Fibroblast of lung (primary cell): ENCODE measurements at places on chromosomes 16 and 17. TPM values are rescaled to one million over a fixed set of nuclear protein-coding genes. Genes with fewer than 3 reads are reported as not detected.

The CEMP1 gene
- total RNA-seq, result not detected in 2 replicates

The ITGB3 gene
- 13.1 and 22.0 TPM in 2 replicates for total RNA-seq

The EFCAB5 gene
- 0.26 and 0.66 TPM in 2 replicates for total RNA-seq

The CCL22 gene
- not detected in 2 replicates for total RNA-seq

The KRTAP2-3 gene
- not detected in 2 replicates for total RNA-seq

The HSD3B7 gene
- 32.9 and 47.9 TPM in 2 replicates for total RNA-seq

GRCh38 chr17:50660042-50660886, 25.6 kb downstream of the ABCC3 start:
- H3K27me3 ChIP-seq, result no peaks in the 10 kb centered on the region
- no peak overlapping the region for H3K4me3 ChIP-seq
- H3K4me1 ChIP-seq, result peaks cover 33% of the 10 kb centered on the region
- H3K27ac ChIP-seq, result peak overlapping the region; percentile 39

DNA sequence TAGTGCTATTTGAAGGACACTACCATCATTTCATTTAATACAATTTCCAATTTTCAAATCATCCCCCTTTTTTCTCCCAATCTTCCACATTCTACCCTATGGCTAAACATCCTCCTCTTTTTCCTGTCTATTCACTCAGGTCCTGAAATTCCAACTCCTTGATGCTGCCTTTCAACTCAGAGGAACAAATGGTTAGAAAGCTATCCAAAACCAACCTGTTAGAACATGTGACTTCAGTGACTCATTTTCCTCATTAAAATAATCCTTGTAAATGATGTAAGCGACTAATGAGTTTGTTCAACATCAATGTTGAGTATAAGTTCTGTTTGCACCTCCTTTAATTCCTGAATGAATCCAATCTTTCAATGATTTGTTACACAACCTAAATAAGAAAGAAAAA, 5.5 kb downstream of the PSMD12 start:
- H3K4me1 ChIP-seq, result peaks cover 17% of the 10 kb centered on the region
- H3K27me3 ChIP-seq, result no peaks in the 10 kb centered on the region
- H3K27ac ChIP-seq, result no peak overlapping the region
- peaks cover 2% of the 10 kb centered on the region for H3K36me3 ChIP-seq

- peaks cover 3% of the 10 kb centered on the region for H3K4me1 ChIP-seq
- H3K4me3 ChIP-seq, result no peak overlapping the region
- no peaks in the 10 kb centered on the region for H3K36me3 ChIP-seq
- H3K27ac ChIP-seq, result no peak overlapping the region
Observed at GRCh38 chr17:47708312-47708863, 14.4 kb downstream of the TBKBP1 start.

GRCh38 chr17:3043737-3044365, 19.6 kb downstream of the OR1D5 start:
- no peak overlapping the region for H3K27ac ChIP-seq
- H3K4me1 ChIP-seq, result no peaks in the 10 kb centered on the region
- no peaks in the 10 kb centered on the region for H3K27me3 ChIP-seq

- DNase-seq, result no peak
- no peaks in the 10 kb centered on the region for H3K36me3 ChIP-seq
- peaks cover 4% of the 10 kb centered on the region for H3K4me1 ChIP-seq
- no peaks in the 10 kb centered on the region for H3K27me3 ChIP-seq
- H3K27ac ChIP-seq, result no peak overlapping the region
Observed at GRCh38 chr17:78722246-78722761, 59.8 kb downstream of the CYTH1 start.

- no peak overlapping the region for H3K4me3 ChIP-seq
- H3K36me3 ChIP-seq, result no peaks in the 10 kb centered on the region
- H3K27ac ChIP-seq, result no peak overlapping the region
- H3K27me3 ChIP-seq, result no peaks in the 10 kb centered on the region
- H3K4me1 ChIP-seq, result peaks cover 30% of the 10 kb centered on the region
Observed at GRCh38 chr16:85398688-85399582, 214.2 kb upstream of the GSE1 start.

DNA sequence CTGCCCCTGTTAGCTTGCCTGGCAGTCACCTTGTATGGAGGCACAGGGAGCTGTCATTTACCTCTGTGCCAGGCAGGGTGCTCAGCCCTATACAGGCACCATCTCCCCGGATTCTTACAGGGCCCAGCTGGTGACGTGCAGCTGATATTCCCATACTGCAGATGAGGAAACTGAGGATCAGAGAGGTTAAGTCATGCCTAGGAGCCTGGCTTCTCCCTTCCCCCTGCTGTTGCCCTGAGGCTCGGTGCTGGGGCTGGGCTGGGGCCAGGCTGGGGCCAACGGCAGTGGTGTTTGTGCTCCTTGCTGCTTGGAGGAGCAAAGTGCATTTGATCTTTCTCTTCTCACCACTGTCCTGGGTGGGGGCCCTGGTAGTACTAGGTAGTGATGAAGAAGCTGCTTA, 54.7 kb upstream of the IL34 start:
- H3K4me3 ChIP-seq, result no peak overlapping the region
- DNase-seq, result no peak
- H3K4me1 ChIP-seq, result no peaks in the 10 kb centered on the region
- no peaks in the 10 kb centered on the region for H3K27me3 ChIP-seq
- H3K27ac ChIP-seq, result no peak overlapping the region

DNA sequence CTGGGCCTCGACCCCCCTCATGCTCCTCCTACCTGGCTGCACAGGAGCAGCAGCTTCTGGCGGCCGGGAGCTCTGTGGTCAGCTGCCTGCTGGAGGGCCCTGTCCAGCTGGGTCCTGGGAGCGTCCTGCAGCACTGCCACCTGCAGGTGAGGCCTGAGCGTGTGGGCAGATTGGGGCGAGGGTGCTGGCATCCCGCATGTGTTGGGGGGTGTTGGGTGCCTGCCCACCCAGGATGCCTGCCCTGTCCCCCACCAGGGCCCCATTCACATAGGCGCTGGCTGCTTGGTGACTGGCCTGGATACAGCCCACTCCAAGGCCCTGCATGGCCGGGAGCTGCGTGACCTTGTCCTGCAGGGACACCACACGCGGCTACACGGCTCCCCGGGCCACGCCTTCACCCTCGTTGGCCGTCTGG, 16.5 kb downstream of the FCSK start:
- no peak overlapping the region for H3K27ac ChIP-seq
- no peak overlapping the region for H3K4me3 ChIP-seq
- H3K27me3 ChIP-seq, result no peaks in the 10 kb centered on the region
- no peak for DNase-seq
- no peaks in the 10 kb centered on the region for H3K4me1 ChIP-seq

DNA sequence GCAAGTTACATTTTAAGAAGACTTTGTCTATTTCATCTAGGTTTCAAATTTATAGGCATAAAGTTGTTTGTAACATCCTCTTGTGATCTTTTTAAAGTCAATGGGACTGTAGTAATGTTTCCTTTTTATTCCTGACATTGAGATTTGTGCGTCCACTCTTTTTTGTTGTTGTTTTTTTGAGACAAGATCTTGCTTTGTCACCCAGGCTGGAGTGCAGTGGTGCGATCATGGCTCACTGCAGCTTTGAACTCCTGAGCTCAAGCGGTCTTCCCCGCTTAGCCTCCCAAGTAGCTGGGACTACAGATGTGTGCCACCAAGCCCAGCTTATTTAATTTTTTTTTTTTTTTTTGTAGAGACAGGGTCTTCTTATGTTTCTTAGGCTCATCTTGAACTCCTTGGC, 29.9 kb downstream of the RPTOR start:
- no peak overlapping the region for H3K27ac ChIP-seq
- no peaks in the 10 kb centered on the region for H3K4me1 ChIP-seq
- no peaks in the 10 kb centered on the region for H3K36me3 ChIP-seq
- no peak overlapping the region for H3K4me3 ChIP-seq
- no peaks in the 10 kb centered on the region for H3K27me3 ChIP-seq
- DNase-seq, result no peak

DNA sequence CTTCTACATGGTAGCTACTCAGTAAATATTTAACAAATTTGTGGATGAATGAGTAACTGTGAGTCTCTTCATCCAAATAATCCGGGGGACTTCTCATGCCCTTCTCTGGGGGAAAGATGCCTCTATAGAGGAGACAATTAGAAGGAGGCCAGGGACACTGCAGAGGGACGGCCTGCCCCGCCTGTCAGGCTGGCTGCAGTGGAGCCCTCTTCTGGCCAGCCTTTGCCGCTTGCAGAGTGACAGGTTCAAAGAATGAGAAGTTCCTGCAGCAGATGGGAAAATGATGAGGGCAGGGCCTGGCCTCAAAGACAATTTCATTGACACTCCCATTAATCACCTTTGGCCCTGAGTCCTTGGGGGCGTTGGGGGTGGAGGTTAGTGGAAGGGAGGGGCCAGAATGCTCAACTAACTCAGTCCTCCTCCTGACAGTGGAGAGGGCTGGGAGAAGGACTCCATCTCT, 339.0 kb downstream of the MAF start:
- no peaks in the 10 kb centered on the region for H3K36me3 ChIP-seq
- no peaks in the 10 kb centered on the region for H3K27me3 ChIP-seq
- H3K4me3 ChIP-seq, result no peak overlapping the region
- H3K27ac ChIP-seq, result no peak overlapping the region
- no peaks in the 10 kb centered on the region for H3K4me1 ChIP-seq

- H3K27me3 ChIP-seq, result no peaks in the 10 kb centered on the region
- H3K27ac ChIP-seq, result no peak overlapping the region
- no peak overlapping the region for H3K4me3 ChIP-seq
- peaks cover 50% of the 10 kb centered on the region for H3K36me3 ChIP-seq
- H3K4me1 ChIP-seq, result no peaks in the 10 kb centered on the region
Observed at GRCh38 chr17:1473170-1473569, 17.1 kb upstream of the CRK start.

GRCh38 chr17:17628388-17629008, 37.0 kb upstream of the PEMT start:
- H3K27me3 ChIP-seq, result peaks cover 2% of the 10 kb centered on the region
- DNase-seq, result no peak
- no peak overlapping the region for H3K27ac ChIP-seq
- H3K36me3 ChIP-seq, result no peaks in the 10 kb centered on the region
- H3K4me3 ChIP-seq, result no peak overlapping the region
- no peaks in the 10 kb centered on the region for H3K4me1 ChIP-seq

- H3K4me1 ChIP-seq, result peaks cover 35% of the 10 kb centered on the region
- no peaks in the 10 kb centered on the region for H3K27me3 ChIP-seq
- no peaks in the 10 kb centered on the region for H3K36me3 ChIP-seq
- no peak overlapping the region for H3K27ac ChIP-seq
Observed at GRCh38 chr17:76447931-76448652, 4.9 kb downstream of the UBE2O start.

DNA sequence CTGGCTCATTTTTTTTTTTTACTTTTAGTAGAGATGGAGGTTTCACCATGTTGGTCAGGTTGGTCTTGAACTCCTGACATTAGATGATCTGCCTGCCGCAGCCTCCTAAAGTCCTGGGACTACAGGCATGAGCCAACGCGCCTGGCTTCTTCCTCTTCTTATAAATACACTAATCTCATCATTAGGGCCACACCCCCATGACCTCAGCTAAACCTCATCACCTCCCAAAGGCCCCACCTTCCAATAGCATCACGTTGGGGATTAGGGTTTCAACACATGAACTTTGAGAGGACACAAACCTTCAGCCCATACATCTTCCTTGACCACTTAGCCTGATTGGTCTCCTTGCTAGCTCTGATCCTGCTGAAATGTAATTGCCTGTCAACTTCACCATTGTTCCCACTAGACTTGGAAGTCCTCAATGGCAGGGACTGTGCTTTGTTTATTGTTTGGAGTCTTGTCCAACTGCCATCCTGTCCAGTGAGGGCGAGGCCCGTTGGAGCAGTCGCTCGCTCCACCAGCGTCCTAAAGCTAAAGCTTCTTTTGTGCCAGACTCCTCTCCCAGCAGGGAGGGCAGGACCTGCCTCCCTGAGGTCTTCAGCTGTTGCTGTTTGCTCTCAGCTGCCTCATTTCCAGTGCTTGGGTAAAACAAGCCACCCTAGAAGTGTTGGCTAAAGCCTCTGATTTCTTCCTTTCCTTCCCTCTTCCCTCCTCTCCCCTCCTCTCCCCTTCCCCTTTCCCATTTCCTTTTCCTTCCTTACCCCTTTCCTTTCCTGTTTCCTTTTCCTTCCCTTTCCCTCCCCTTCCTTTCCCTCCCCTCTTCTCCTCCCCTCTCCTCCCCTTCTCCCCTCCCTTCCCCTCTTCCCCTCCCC, 85.3 kb downstream of the HAPSTR1 start:
- H3K36me3 ChIP-seq, result no peaks in the 10 kb centered on the region
- no peak for DNase-seq
- no peak overlapping the region for H3K27ac ChIP-seq
- no peaks in the 10 kb centered on the region for H3K27me3 ChIP-seq
- no peak overlapping the region for H3K4me3 ChIP-seq
